Activated CD4-positive, alpha-beta T cell treated with anti-CD3 and anti-CD28 coated beads, Interleukin-2, Interleukin-6, amounts not matched to agents 100 ng/mL and 50 ng/mL, durations not matched to agents 16 hours and 8 hours (primary cell): ENCODE measurements at places on chromosomes 6 and 20.
A peak's percentile ranks its signal among the peaks of the same experiment; 100 is the strongest.

- peak; percentile 64 for DNase-seq
Measured at GRCh38 chr20:44736170-44737021, 9.3 kb upstream of the KCNK15 start.

- DNase-seq = no peak
Measured at GRCh38 chr6:72382602-72383529, 239.0 kb upstream of the KCNQ5 start.

DNA sequence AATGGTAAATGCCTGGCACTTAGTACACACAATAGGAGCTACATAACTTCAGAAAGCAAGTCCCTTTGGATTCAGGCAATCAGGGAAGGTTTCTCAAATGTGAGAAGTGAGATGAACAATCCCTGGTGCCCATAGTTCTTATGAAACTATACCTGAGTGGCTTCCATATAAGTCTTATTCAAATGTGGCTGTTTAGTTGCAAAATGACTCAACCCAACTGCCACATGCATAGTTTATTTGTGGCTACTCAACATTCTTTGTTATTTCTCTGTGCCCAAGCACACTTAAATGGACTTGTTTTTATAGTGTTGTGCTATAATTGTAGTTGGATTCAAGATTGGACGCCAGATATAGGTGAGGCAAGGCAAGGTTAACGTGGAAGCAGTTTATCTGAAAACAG lies 93.7 kb upstream of the ATXN1 start:
- peak; percentile 53 for DNase-seq

GRCh38 chr6:52992980-52993920 lies 1.8 kb downstream of the GSTA4 start:
- no peak for DNase-seq

GRCh38 chr6:127403636-127404035 lies 55.6 kb downstream of the KIAA0408 start:
- DNase-seq = no peak

DNA sequence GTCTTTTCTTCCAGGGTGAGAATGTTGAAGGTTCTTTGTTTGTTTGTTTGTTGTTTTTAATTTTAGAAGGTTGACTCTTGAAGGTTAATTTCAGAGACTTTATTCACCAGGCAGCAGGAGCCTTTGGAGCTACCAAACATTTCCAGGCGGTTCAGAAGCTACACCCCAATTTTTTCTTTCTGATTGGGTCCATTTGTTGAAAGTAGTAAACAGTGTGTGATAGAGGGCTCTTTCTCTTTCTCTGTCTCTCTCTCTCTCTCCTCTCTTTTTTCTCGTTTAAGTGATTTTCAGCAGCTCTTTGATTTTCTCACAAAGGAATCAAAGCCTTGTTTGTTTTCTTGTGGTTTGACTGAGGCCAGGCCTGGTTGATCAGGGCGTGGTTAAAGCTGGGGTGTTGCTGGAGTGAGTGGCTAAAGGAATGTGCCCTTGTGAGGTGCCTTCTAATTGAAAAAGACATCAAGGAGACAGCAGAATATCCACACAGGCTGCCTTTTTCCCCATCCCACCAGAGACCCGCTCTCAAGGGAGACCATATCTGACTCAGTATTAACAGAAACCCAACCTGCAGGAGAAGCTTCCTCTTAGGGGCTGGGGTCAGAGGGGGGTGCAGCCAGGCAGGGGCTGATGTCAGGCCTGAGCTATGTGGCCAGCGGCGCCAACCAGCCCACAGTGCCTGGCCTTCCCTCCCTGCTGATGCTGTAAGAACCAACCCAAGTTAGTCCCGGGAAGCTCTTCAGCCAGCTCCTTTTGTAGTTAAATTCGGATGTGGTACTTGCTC lies 40.4 kb upstream of the NAA20 start:
- DNase-seq = no peak

GRCh38 chr6:88244721-88245120 lies 78.6 kb upstream of the CNR1 start:
- DNase-seq = no peak

GRCh38 chr6:154931711-154932424 lies 63.2 kb upstream of the TIAM2 start:
- DNase-seq = no peak

DNA sequence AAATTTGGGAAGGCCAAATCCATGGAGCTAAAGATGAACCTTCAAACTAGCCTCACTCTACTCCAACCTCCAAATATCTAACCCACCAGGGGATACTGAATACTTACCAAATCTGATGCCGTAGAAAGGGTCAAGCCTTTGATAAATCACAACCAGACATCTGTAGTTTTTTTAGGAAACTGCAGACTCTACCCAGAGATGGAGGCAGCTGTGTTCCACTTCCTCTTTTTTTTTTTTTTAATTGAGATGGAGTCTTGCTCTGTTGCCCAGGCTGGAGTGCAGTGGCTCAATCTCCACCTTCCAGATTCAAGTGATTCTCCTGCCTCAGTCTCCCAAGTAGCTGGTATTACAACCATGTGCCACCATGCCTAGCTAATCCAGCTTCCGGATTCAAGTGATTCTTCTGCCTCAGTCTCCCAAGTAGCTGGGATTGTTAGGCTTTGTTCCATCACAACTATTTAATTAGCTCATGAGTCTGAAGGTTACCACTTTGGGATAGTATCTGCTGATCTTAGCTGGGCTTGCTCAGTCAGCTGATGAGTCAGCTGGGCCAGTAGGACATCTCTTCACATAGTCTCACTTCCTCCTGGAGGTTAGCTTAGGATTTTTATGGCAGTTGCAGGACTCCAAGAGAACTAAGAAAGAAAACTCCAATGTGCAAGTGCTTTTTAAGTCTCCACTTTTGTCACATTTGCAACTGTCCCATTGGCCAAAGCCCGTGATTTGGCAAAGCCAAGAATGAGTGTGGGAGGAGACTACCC lies 13.3 kb downstream of the FRK start:
- DNase-seq = no peak

DNA sequence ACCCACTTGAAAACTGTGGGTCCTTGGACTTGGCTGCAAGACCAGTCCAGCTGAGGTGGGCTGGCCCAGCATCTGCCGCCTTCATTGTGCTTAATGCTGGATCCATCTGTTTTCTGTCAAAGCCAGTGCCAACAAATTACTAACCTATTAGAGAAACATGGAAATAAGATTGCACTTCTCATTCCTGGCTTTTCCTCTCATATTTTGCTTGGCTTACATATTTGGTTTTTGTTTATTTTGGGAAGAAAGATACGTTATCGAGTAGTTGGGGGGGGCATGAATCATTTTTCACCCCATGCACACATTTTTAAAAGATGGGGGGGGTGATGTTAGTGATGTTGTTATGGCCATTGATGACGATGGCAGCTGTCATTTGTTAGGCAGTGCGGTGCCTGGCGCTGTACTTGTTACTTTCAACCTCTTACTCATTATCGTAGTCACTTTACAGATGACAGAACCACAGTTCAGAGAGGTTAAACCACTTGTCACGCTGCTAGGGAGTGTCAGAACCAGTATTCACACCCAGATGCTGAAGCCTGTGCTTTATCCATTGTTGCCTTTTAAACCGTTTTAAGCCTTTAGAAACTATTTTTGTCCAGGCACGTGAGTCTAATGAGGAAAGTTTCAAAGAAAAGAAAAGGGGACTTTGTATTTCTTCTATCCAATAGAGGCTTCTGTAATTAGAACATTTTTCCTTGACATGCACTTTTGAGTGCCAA lies 180.0 kb downstream of the TMEM242 start:
- DNase-seq = peak; percentile 62

- DNase-seq = no peak
Measured at GRCh38 chr6:20868397-20869096, 334.3 kb downstream of the CDKAL1 start.

- no peak for DNase-seq
Measured at GRCh38 chr6:165060720-165061119, 248.7 kb downstream of the C6orf118 start.

DNA sequence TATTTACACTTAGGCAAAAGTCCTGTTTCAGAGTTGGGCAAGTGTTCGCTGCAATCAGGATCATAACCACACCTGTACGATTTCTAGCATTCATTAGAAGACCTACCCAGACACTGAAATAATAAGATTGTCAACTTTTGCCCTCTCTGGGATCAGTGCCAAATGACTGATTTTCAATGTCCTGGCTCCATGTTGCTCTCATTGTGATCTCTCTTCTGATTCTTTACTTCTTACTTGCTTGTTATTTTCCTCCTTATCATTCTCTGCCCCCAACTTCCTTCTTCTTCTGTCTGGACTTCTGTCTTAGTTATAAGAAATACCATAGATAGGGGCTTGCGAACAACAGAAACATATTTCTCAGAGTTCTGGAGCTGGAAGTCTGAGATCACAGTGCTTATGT lies 94.4 kb upstream of the BMP2 start:
- no peak for DNase-seq

DNA sequence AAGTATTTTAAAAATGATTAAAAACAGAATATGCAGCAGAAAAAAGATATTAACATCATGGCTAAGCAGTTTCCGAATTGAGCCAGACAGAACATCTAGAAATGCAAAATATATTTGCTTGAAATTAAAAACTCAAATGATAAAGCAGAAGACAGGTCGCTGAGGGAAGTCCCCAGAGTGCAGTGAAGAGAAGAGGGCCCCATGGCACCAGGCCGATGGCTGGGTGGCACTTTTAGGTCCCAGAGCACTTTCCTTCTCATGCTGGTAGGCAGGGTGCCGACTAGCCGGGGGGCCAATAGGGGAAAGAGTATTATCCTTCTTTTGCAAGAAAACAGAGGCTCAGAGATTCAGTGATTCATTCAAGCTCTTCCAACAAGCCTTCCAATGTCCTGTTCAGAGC lies 58.9 kb downstream of the MYH7B start:
- DNase-seq = no peak

DNA sequence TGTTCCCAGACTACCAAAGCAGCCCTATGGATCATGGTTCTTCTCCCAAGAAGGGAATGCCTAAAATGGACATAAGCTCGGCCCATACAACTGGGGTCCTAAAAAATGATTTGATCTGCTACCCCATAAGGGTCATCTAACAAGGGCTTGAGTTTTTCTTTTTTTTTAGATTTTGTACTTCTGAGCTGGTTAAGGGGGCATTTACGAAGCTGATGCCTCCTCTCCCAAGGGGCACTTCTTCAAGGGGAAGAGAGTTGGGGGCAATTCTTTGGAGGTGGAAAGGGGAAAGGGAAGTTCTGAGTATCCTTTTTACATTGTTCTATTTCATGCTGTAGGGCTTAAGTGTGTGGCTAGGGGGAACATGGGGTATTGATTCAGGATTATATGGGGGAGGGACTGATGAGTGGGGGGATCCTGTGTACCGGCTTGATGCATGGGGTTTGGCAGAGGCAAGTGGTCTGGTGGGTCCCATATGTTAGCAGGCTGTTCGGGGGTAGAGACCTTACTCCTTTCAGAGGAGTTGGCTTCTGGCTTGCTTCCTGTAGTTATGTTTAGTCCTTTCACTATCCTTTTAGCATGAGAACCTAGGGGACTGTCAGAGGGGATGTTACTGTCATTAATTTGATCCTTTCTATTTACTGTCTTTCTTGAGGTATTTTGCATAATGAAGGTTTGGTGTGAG lies 8.1 kb upstream of the ZNFX1 start:
- DNase-seq = no peak

DNA sequence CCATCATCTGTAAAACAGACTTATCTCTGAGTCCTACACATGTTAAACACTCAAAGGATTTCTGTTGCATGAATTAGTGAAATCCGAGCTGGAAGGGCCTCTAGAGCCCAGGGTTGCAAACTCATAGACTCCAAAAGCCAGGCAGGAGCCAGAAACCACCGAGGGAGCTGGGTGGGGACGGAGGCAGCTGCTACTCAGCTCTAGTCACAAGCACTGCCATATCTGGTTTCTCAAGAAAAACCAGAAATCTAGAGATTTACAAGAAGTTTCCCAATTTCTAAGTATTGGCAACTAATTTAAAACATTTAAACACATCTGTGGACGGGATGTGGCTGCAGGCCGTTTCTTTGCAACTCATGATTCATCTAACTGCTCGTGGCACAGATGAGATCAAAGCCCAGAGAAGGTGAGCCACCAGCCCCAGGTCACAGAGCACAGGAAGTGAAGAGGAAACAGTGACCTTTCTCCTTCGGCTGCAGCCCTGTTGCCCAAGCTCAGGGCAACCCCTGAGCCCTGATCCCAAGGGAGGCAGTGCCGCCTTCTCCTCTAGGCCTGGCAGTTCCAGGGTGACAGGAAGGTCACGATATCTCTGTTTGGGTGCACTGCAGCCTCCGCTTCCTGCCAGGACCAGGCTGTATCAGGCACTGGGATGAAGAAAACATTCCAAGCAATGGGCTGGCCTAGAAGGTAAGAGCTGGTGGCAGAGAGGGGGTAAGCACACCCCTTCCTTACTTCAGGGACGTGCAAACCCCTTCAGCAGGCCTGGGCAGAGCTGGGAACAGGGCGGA lies 26.4 kb upstream of the PTGIS start:
- peak; percentile 95 for DNase-seq

DNA sequence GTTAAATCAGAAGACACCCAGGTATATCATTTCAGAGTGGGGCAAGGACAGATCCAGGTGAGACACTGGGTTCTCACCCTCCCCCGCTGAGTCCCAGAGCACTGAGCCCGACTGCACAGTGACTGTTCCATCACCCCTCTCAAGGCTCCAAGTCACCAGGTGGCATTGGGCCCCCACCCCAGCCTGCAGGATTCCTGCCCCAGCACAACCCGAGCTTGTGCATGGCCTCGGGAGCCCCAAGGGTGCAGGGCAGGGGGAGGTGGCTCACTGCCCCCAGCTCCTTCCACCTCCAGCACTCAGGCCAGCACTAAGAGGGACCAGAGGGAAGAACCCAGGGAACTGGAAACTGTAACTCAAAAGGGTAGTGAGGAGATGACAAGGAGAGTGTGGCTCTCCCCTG lies 39.3 kb upstream of the CST5 start:
- no peak for DNase-seq

GRCh38 chr20:53611449-53611894 lies 17.8 kb upstream of the ZNF217 start:
- DNase-seq = no peak

DNA sequence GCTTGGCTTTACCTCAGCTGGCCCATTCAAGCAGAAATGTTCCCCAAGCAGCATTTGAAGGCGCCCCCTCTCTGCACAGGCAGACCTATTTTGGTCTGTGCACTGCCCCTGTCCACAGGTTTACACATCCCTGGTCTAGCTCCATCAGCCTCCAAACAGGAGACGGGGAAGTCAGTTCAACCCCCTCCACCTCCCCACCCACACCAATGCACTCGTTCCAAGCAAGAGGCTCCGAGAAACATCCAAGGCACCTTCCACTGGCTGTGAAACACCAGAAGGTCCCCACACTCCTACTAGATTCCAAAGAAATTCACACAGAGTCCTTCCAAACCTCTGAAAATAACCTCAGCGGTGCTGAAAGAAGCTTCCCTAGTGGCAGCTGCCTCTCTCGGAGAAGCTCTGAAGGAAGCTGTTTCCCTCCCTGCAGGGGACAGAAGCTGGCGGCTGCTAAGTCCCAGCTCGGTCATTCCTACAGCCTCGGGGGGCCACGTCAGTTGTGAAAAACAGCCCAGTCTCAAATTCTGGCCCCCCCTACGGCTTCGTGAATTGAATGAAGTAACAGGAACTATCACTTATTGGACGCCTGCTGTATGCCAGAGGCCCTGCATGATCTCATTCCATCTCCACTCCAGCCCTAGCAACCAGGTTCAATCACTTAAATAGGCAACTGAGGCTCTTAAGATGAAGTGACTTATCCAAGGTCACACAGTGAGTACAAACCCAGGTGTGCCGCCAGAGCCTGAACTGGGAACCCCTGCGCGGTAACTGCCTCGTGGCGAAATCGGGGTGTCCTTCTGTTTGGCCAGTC lies 815 bp downstream of the SPATA2 start:
- DNase-seq = no peak

GRCh38 chr6:119273272-119274196 lies 76.0 kb downstream of the MAN1A1 start:
- no peak for DNase-seq
